Suppressor macrophage treated with lipopolysaccharide for 1 hour (primary cell): ENCODE measurements at places on chromosomes 3 and 15.
A peak's percentile ranks its signal among the peaks of the same experiment; 100 is the strongest.

GRCh38 chr3:41364736-41365135 lies 165.4 kb downstream of the CTNNB1 start:
- no peak for DNase-seq

DNA sequence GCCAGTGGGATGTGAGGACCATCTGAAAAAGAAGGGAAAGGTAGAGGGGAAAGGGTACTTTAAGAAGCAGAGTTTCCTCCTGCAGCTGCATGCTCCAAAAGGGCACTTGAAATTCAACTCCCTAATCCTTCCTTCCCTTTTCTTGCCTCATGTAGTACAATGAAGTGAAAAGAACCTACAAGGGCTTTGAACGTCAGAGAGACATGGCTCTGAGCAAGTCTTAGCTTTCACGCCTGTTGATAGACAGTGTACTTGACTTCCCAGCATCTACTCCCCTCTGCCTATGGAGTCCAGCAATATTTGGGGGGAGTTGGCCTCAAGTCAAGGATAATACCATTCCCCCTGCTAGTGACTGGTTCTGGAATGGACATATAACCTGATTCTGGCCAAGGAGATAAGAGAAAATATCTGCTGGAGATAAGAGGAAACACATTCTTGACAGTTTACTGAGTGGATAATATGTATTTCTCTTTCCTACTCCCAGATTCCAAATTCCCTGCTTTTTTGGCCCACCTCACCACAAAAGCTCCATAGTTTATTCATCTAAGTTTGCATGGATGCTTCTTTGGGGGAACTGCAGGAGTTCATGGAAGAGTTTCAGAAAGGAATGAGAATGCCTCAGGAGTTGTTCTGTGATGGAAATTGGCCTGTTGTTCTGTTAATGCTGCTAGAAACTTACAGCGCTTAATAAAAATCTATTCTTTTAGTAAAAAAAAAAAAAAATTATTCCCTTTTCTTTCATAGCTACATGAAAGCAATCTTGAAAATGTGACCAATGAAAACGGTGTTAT lies 193.0 kb upstream of the TPM1 start:
- DNase-seq = no peak

DNA sequence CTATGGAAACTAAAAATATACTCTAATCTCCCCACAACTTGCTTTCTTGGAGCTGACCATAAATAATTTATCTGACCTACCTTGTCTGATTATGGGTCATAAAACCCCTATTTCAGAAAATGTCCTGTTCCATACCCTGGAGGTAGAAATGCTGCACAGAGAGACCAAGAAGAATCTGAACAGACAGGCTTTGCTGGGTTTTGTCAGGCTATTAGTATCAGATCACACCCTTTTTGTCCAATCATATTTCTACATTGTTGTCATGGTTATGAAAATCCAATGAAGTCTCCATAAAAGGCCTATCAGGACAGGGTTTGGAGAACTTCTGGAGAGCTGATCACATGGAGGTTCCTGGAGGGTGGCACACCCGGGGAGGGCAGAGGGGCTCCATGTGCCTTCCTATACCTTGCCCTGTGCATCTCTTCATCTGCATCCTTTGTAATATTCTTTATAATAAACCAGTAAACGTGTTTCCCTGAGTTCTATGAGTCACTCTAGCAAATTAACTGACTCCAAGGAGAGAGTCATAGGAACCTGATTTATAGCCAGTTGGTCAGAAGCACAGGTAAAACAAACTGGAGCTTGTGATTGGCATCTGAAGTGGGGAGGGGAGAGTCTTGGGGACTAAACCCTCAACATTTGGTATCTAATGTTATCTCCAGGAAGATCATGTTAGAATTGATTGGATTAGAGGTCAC lies 58.1 kb downstream of the NGLY1 start:
- DNase-seq = no peak

DNA sequence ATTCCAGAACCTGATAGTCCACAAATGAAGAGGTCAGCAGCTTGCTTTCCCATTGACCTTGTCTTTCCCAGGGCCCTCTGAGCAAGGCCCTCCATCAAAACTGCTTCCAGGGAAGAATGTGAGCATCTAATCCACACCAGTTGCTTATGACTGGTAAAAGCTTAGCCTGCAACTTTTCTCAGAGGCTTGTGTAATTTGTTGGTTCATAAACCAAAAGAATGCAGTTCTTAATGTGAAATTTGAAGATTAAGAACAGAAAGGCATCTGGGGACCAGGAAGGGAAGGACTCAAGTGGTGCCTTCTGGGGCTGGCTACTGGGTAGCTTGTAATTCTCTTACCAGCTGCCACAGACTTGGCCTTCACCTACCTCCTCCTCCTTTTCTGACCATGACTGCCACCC lies 60.9 kb upstream of the EIF1B start:
- no peak for DNase-seq

- peak; percentile 78 for DNase-seq
Measured at GRCh38 chr3:177361081-177361938, 164.0 kb upstream of the TBL1XR1 start.

DNA sequence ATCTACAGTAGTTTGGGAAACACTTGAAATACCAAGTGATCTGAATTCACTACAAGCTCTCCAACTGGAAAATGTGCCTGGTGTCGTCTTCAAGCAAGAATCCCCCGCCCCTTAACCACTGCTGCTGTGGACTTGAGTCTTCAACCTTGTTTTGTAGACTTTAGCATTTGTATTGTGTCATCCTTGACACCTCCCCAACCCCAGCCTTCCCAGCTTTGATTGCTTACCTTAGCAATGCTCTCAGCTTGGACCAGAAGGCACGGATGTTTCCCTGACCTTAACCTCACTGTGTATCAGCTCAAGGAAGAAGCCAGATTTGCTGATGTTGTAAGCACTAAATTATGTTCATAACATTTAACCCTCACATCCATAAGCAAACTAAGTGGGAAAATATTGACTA lies 146.4 kb downstream of the IGF1R start:
- DNase-seq = no peak

DNA sequence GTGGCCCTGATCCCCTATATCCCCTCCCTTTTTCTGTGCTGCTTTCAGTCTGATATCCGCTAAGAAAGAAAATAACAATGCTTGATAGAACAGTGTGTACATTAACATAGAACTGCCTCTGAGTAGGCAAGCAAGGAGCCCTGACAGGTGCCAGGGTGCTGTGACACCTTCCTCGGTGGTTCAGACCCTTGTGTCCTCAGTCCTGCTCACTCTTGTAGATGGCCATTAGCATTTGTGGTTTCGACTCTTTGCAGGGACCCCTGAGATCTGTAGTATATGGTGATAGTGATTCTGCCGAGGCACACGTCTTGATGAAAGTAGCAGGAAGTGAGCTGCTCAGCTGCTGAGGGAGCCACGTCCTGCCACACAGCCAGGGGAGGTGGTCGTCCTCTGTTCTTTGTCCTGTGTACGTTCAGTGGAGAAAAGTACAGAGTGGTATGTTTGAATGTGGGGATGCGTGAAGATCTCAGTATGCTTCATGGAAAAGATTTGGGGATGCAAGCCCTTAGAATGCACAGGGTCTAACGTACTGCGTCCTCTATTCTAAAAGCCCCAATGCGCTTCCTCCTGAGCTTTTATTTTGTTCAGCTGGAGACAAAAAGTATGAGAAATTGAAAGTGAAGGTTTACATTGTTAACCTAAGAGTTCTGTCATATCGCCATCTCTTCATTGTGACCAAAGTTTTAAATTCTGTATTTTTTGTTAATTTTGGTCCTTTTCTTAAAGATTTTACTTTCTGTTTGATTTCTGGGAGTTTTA lies 35.4 kb downstream of the PXYLP1 start:
- no peak for DNase-seq

- DNase-seq = no peak
Measured at GRCh38 chr3:95351158-95351557, 1288.3 kb downstream of the NSUN3 start.

- no peak for DNase-seq
Measured at GRCh38 chr3:194608981-194609380, 24.2 kb downstream of the TMEM44 start.

GRCh38 chr3:58324391-58325390 lies 8.0 kb upstream of the PXK start:
- peak; percentile 9 for DNase-seq

- peak; percentile 61 for DNase-seq
Measured at GRCh38 chr15:99708563-99708962, 24.7 kb downstream of the LYSMD4 start.

- no peak for DNase-seq
Measured at GRCh38 chr3:11154953-11155325, 646 bp downstream of the HRH1 start.

DNA sequence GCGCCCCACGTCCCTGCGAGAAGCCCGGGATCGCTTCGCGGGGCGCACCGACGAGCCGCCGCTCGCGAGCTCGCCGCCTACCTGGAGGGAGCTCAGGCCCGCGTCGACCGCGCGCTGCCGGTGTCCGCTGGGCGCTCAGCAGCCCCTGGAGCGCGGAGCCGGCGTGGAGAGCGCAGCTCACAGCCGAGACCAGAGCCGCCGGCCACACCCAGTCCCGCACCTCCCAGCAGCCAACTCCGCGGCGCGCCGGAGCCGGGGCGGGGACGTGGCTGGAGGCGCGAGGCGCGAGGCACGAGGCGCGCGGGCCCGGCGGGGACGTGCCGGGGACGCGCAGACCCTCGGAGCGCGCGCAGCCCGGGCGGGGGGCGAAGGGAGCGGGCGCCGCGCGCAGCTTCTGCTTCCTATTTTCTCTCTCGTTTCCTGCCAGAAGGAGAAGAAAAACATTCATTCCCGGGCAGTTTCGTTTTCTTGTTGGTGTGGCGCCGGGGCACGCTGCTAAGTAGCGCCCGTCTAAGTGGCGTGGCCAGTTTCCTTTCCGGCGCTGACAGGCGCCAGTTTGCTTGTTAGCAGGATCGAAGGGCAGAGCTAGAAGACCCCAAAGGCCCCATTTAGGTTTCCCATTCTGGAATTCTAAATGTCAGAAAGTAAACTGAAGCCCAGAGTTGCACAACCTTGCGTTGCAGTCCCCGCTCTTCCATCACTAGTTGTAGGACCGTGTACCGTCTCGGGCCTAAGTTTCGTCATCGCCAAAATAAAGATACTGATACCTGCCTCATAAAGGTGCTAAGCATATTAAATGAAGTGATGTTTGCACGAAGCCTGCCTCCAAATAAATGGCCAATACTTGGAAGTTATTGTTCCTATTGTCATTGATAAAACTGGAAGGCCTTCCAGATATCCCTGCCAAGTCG lies at the start of gene GNB4:
Gene GNB4 (minus strand): TSS at position 206 of the 911 bp plus-strand sequence. CDS start 25,270 bp downstream, outside the sequence.
- peak; percentile 99 for DNase-seq

DNA sequence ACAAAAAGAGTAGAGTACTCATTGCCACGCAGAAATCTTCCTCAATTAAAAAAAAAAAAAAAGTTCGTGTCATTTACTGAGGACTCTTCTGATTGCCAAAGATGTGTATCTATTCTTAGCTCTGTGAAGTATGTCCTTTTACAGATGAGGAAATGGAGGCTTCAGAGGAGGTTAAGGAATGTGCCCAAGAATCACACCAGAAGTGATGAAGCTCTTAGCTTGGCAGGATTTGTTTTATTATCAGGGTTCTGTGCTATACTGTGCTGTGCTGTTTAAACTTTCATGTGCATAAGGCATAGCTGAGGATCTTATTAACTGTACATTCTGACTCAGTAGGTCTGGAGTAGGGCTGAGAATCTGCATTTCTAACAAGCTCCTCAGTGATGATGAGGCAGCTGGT lies 665.2 kb upstream of the ADAMTS9 start:
- DNase-seq = no peak
